ENCODE measurements at places on chromosomes 12 and 14.

DNA sequence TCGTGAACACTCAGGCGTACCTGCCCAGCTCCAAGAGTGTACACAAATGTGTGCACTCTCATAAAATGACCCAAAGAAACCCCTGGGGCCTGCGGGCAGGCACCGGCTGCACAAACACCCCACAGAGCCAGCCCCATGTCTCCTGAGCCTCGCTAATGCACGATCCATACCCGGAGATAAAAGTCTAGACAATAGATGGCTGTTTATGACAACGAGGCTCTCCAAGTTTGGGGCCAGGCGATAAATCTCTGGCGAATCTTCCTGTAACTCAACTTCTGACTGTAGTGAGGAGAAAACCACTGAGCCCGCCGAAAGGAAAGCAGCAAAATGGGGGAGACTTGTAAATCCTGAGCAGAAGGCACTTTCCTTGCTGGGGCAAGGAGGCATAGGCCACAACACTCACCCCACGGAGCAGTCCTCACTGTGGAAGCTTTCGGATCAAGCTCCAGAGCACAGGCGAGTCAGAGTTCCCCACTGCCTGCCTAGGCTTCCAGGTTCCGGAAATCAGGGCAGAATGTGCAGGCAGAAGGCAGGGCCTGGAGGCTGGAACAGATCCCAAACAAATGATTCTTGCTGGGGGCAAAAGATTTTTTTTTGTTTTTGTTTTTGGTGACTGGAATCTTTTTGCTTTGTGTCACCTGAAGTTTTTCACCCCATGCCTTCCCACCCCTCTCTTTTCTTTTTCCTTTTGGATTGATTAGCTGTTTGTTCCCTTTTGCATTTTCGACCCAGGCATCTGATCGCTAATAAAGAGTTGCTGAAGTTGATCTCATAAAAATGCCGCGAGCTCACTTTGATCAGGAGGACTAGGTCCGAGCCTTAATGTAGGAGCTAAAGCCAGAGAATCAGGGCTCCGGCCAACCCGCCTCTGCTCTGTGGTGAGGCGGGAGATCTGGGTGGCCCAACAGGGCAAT is 4.5 kb upstream of the HOXC11 start:
- DNase-seq, result peak; percentile 70

- peak; percentile 13 for DNase-seq
Observed at GRCh38 chr12:106583242-106584103, 669 bp downstream of the RFX4 start.

GRCh38 chr12:59652130-59652529 is 56.3 kb downstream of the SLC16A7 start:
- DNase-seq, result no peak

DNA sequence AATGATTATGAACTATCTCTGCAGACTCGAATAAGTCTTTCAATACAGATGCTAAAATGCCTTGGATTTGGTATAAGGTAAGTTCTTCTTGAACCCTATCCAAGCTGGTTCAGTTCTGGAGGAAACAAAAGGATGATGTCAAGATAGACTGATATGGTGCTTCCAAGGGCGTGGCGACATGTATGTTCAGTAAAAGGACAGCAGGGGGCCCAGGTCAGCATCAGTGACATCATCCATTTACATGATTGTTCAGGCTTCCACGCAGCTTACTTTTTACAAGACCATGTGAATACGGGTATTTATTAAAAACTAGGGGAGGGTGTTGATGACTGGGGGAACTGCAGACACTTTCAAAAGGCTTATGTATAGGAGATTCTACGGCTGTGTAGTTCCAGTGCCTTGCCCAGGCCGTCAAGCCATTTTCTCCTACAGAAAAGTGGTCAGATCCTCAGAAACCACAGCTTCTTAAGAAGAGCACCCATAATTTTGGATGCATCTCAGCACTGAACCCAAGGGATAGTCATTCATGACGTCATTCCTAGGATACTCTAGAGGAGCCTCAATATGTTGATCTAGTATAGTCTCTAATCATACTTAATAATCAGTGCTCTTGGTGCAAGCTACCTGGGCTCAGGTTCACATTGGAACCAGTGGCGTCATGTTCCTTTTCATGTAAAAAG is 527.7 kb downstream of the FUT8 start:
- no peak for DNase-seq

DNA sequence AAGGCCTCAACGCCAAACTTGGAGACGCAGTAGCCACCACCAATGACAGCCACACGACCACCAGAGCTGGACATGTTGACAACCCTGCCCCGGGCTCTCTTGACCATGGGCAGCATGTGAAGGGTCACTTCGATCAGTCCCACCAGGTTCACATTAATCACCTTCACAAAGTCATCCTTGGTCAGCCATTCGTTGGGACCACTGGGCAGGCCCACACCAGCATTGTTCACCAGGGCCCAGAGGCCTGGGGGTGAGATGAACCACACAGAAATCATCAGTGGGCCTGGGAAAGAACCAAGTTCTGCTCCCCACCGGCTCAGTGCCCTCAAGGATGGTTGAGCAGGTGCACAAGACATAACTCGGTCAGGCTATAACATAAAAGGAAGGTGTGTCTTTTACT is 4.0 kb downstream of the SDR9C7 start:
- DNase-seq, result no peak

GRCh38 chr12:53173085-53173715 is 7.3 kb upstream of the ZNF740 start:
- DNase-seq, result no peak

DNA sequence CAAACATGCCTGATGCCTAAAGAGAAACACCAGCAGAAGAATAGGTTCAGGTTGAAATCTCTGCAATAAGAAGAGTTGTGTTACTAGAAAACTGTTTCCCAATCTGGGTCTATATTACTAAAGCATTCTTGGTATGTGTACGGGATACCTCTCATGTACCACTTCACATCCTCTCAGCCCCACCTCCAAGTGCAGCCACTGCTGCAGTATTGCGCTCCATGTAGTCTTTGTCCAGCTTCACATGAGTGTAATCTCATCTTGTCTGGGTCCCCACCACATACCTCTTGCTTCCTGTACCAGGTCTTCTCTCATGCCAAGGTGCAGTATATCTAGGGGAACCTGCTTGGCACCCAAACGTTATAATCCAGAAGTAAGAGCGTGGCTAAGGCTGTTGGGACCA is 187.5 kb upstream of the EEA1 start:
- DNase-seq, result no peak

DNA sequence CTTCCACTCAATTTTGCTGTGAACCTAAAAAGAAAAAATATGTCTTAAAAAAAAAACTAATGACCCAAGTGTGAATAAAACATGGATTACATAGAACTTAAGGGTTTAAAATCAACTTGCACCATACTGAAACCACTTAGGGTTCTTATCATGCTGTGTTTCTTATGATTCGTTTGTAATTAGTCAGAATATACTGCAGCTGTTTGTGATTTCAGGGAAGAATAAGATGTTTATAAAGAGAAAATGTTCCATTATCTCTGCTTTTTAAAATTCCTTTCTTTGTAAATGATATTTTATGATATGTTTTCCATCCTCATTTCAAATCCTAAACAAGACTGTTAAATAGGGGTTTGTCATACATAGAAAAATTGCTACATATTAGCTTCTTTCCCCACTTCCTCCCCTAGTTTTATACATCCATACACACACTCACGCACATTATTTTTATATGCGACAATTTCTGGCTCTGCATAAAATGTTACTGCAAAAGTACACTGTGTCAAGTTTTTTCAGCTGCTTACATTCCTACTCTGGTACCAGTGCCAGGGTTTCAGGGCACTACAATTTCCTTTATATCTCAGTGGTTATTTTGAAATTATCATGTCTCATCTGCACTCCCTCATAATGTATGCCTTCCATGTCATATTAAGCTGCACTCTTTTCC is 275.2 kb upstream of the GARIN6 start:
- DNase-seq, result no peak

- peak; percentile 55 for DNase-seq
Observed at GRCh38 chr12:13000925-13001774, 1.1 kb upstream of the HEBP1 start.

DNA sequence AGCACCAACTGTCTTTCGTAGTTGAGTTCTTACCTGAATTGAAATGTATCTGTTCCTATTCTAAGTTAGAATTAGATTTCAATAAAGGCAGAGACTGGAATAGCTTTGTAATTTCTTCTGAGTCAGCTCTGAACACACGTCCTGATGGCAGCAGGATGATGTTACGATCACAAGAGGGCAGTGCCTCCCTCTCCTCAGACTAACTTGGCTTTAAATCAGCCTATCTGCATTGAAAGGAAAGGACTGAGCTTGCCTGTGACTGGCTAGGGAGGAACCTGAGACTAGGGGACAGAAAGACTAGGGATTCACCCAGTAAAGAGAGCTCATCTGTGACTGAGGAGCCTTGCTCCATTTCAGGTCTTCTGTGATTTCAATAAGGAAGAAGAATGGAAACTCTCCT is 323.7 kb upstream of the OR4E1 start:
- DNase-seq, result no peak

- DNase-seq, result no peak
Observed at GRCh38 chr12:88725592-88726143, 145.4 kb upstream of the KITLG start.

GRCh38 chr12:80716696-80717469 is at the start of gene MYF5:
Gene MYF5, plus strand, starts transcription at chr12:80716912. Its CDS starts 152 bp downstream, at chr12:80717064.
- no peak for DNase-seq

DNA sequence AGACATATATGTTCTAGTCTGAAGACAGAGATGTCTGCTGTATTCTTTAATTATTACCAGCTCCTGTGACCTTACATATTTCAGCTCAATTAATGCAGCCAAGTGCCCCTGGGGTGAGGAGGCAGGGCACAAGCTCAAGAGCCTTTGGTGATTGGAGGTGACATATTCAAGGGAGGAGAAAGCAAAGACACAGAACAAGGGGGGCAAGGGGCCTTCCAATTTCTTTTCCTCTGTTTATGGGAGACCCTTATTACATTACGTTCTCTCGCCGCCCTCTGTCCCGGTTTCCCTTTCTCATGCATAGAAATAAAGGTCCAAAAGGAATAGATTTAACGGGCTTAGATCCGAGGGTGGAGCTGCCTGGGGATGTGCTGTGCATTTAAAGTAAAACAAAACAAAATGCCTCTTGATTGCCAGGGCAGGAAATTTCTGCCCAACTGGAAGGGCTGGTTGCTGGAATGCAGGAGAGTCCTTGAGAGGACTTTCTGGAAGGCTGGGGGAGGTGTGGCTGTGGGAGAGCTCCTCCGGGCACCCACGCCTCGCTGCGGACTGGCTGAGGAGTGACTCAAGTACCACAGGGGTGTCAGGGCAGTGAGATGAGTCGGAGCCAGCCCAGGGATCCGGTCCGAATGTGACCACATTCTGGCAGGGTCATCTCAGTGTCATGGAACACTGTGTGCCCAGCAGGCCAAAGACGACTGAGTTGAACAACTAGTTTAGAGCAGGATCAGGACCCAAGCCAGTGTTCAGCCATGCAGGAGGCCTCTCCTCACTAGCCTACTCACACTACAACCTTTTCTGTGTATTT is 32.1 kb upstream of the GSG1 start:
- peak; percentile 67 for DNase-seq

DNA sequence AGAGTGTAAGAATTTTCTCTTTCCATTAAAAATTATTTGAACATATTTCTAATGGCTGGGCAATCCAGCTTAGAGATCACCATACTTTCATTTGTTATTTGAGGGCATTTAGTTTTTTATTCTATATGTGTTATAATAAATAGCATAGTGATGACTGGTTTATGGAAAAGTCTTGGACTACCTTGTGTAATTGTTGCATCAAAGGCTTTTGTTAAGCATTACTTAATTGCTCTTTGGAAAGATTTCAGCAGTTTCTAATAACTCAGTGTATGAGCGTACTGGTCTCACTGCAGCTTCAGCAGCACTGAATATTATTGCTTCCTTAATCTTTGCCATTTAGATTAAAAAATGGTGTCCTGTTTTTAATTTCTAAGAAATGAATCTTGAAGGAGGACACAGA is 22.8 kb downstream of the TMEM19 start:
- no peak for DNase-seq

- no peak for DNase-seq
Observed at GRCh38 chr14:104797115-104798044, 1.8 kb upstream of the AKT1 start.

GRCh38 chr12:20596061-20596460 is 99.1 kb upstream of the SLCO1C1 start:
- DNase-seq, result no peak

DNA sequence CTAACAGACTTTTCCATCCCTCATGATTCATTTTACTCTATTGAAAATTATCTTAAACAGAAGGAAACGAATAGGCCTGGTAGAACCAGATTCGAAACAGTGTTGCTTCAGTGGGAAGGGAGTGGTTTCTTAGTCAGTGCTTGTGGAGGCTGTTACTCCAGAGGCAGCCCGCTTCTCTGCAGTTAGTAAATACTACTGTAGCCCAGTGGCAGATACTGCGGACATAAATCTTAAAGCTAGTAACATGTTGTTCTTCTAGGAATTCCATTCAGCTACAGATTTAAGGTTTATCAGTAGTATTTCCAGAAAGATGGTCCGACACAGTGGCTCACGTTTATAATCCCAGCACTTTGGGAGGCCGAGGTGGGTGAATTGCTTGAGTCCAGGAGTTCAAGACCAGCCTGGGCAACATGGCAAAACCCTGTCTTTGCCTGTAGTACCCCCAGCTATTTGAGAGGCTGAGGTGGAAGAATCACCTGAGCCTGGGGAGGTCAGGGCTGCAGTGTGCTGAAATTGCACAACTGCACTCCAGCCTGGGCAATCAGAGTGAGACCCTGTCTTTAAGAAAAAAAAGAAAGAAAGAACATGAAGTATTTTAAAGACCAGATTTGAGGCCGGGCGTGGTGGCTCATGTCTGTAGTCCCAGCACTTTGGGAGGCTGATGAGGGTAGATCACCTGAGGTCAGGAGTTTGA is 45.9 kb downstream of the DIP2B start:
- DNase-seq, result no peak

- DNase-seq, result no peak
Observed at GRCh38 chr12:111842556-111843396, 748 bp downstream of the MAPKAPK5 start.

GRCh38 chr12:124392667-124393413 is 97.9 kb downstream of the RFLNA start:
- peak; percentile 83 for DNase-seq

GRCh38 chr14:54919330-54919729 is 16.7 kb upstream of the GCH1 start:
- no peak for DNase-seq

DNA sequence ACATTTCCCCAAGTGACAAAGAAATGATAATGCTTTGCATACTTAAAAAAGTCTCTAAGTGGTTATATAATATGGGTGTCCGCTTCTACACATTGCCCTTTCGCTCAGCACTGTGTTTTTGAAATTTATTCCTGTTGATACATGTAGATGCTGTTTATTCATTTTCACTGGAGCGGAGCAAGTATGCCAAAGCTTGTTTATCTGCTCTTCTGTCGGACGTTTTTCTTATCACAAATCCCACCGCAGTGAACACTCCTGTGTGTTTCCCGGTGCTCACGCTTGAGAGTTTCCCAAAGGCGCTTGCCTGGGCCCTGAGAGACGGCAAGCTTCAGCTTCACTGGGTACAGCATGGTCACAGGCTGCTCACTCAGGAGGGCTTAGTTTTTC is 50.2 kb downstream of the TPCN1 start:
- DNase-seq, result no peak

DNA sequence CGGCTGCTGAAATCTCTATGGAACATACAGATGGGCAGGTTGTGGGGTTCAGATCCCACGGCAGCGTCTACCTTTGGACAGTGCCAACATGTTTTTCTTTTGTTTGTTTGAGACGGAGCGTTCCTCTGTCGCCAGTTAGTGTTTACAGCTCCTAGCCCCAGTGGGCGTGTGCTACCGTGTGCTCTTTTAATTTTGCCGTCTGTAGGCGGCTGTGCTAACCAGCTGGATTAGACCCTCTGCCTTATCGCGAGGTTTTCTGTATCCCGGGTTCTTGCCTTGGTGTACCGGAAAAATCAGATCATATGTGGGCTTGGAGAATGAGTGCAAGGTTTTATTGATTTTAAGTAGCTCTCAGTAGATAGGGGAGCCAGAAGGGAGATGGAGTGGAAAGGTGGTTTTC is 9.8 kb upstream of the GALNT6 start:
- no peak for DNase-seq
